ENCODE measurements at places on chromosomes 13 and 19.

DNA sequence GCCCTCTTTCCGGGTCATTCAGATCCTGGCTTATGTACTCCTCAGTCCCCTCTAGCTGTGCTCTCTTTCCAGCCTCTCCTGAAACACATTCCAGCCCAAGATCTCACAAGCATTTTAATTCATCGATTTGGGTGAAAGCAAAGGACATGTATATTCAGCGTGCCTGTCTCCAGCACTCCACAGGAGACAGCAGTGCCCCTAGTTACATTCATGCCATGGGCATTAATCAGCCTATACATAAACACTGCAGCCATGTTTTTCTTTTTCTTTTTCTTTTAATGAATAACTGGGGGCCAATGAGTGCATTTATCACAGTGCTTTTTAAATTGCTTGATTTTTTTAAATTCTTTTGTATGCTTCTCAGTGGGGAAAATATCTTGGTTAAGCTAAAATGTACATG lies 199.1 kb downstream of the DCT start:
- no peak for DNase-seq

- DNase-seq, result peak; percentile 69
Measured at GRCh38 chr19:18007044-18007916, 690 bp upstream of the ARRDC2 start.

GRCh38 chr13:23322353-23323336 lies 110.9 kb downstream of the SACS start:
- DNase-seq, result peak; percentile 41

GRCh38 chr13:45500492-45501174 lies 35.9 kb downstream of the COG3 start:
- no peak for DNase-seq

DNA sequence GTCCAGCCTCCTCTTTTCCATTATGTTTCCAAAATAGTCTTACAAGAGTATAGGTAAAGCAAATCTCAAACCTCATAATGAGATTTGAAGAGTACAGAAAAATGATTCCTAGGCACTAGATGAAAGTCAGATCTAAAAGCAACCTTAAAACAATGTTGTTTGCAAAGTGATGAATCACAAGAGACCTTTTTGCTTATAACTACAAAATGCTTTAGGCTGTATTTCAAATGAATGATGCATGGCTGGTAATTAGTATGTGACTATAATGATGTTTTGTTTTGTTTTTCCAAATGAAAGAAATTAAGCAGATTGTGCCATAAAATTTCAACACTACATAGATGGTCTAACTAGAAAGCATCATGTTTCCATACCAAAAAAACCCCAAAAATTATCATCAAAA lies 272.7 kb downstream of the DIAPH3 start:
- DNase-seq, result no peak

DNA sequence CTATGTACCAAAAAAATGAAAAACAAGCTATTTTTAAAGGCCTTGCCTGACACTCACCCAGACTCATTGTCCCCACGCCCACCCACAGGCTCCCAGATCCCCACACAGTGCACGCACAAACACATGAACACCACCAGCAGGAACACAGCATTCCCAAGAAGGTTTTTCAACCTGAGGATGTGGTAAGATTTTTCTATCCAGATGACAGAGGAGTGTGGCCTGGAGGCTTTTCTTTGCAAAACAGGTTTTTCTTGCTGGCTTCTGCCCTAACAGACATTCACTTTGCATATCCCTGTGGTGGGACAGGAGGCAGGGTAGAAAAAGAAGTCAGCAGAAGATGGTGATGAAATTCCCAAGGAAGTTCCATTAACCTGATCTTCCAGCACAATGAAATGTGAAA lies 97.8 kb downstream of the KLF12 start:
- DNase-seq, result peak; percentile 3

- no peak for DNase-seq
Measured at GRCh38 chr19:748274-748598, 2.7 kb upstream of the MISP start.

GRCh38 chr13:73945871-73946270 lies 188.3 kb downstream of the KLF12 start:
- DNase-seq, result no peak

- no peak for DNase-seq
Measured at GRCh38 chr13:70960841-70961443, 852.7 kb upstream of the KLHL1 start.

- peak; percentile 6 for DNase-seq
Measured at GRCh38 chr13:24693862-24694471, 13.8 kb downstream of the ATP12A start.

GRCh38 chr13:95233026-95233635 lies 68.1 kb downstream of the ABCC4 start:
- DNase-seq, result no peak

GRCh38 chr13:50730496-50731351 lies 112.8 kb downstream of the DLEU7 start:
- DNase-seq, result no peak

- DNase-seq, result no peak
Measured at GRCh38 chr13:28092431-28092830, 7.9 kb downstream of the FLT3 start.

DNA sequence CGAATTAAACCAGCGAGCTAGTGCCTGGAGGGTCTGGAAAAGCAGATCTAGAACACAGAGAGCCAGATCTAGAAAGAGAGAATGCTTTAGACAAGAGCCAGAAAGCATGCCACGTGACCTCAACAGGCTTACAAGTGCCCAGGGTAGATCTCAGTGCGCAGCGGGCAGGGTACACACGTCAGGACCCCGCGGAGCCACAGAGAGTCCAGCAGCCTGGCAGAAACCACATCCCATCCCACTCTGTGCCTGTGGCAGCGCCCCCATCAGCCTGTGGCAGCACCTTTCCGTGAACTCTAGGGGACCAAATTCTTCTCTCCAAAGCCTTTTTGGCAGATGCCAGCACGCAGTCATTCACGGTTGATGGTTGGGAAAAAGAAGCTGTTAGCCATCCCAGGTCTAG lies 5.9 kb downstream of the ARHGEF1 start:
- DNase-seq, result no peak

GRCh38 chr13:52411629-52412028 lies 5.7 kb upstream of the THSD1 start:
- DNase-seq, result no peak

- DNase-seq, result no peak
Measured at GRCh38 chr19:18002347-18002850, 5.6 kb upstream of the ARRDC2 start.

DNA sequence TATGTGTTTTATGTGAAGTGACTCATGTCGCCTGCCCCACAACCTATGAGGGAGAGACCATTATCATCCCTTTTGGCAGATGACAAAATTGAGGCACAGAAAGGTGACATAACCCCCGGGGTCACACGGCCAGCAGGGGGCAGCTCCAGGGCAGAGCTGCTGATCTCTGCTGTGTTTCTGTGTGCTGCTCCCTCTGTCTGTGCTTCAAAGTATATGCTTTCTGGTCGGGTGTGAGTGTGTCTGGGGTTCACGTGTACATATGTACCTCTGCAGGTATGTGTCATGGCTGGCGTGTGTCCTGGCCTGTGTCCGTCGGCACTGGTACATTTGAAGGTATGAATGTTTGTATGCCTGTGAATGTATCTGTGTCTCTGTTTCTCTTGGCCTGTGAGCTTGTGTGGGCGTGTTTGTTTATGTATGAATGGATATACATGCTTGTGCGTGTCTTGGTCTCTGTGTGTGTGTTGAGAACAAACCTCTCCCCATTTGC lies 7.1 kb downstream of the LIPE start:
- DNase-seq, result no peak

- DNase-seq, result no peak
Measured at GRCh38 chr19:6481541-6482342, at the start of gene DENND1C. Gene DENND1C (minus strand): TSS chr19:6481787. CDS start chr19:6481695, 92 bp downstream.

GRCh38 chr13:110485604-110486003 lies 75.9 kb downstream of the RAB20 start:
- DNase-seq, result no peak

GRCh38 chr13:19888799-19889198 lies 25.4 kb upstream of the ZMYM5 start:
- no peak for DNase-seq

DNA sequence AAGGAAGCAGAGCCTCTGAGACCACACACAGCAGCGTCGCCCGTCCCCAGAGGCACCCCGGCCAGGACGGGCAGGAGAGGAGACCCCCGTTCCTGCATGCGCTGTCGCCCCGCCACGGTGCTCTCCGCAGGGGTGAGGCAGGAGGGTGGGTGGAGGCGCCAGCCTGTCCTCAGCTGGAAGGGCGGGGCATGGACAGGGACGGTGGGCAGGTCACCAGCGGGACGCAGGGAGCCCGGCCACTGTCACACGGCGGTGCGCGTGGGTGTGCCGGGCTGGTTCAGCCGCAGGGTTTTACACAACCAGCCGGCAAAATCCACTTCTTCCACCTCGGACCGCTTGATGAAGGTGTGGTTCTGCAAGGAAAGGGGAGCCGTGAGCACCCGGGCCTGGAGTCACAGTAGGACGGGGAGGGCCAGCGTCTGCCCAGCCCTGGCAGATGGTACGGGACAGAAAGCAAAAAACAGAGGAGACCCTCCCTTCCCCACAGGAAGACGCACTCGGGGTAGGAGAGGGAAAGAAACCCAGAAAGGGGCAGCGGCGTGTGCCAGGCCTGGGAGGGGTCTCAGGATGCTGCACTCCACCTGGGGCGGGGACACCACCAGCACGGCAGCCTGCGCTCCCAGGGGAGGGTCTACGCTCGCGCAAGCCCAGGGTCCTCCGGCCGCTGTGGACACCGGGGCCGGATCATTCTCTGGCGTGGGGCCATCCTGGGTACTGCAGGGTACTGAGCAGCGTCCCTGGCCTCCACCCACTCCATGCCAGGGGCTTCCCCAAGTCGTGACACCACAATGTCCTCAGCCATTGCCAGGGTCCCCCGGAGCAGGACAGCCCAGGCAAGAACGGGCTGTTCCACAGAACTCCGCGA lies 23.9 kb upstream of the ZBTB7A start:
- DNase-seq, result no peak

DNA sequence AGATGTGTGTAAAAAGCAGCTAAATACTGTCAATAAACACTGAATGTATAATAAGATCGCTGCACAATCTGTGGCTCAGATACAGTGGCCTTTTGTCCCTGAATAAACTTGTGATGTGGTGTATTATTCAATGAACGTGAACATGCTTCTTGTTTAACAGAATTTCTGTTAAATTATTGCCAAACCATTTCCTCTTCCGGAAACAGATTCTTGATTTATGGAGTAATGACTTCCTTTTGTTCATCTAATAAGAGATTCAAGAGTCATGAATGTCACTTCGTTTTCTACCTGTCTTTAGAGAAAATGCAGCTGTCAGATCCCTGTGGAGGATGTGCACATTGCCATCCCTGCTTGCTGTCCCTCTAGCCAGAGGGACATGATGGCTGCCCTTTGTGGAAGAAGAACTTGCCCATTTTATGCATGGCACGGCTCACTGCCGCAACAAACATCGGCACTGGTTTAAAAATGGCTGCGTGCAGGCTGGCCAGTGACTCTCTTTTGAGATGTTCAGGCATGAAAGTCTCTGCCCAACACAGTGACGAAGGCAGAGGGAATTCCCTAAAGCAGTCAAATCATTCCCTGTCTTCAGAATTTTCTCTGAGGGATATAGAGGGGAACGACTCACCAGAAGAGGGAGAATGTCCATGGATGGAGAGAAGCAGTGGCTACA lies 3.1 kb upstream of the TNFSF13B start:
- no peak for DNase-seq

GRCh38 chr19:29383696-29384095 lies 142.1 kb upstream of the VSTM2B start:
- DNase-seq, result no peak

- DNase-seq, result no peak
Measured at GRCh38 chr13:99357131-99357596, 50.0 kb upstream of the GPR183 start.

DNA sequence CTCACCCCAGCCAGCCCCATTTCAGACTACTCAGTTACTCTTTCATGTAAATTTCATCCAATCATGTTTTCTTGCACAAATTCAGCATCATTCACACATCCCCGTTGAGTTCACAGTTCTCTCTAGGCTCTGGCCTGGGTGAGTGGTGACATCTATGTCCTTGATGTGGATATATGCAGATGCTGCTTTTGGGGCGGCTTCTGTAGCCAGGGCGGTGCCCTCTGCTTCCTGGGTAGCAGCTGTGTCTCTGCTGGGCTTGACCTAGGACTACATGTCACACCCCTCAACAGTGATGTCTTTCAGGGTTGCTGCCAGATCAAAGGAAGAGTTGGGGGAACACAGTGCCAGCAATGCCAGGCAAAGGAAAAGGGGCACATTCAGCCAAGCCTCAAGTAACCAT lies 68.5 kb upstream of the KCTD15 start:
- no peak for DNase-seq

DNA sequence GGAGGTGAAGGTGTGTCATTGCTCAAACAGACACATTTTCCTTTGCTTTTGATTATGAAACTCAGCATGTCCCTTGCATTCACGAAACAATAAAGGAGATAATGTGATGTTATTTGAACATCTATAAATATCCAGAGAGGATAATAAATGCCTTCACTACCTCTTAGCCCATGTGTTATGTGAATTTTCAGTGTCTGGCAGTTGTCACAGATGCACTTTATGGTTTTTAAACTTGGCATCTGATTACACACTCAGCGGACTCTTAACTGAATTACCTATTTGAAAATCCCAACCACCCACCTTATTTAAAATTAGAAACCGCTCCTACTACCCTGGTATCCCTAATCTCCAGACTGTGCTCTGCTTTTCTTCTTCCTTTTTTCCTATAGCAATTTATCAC lies 254.2 kb downstream of the COG6 start:
- no peak for DNase-seq

- no peak for DNase-seq
Measured at GRCh38 chr13:94917824-94918223, 205.5 kb upstream of the SOX21 start.

DNA sequence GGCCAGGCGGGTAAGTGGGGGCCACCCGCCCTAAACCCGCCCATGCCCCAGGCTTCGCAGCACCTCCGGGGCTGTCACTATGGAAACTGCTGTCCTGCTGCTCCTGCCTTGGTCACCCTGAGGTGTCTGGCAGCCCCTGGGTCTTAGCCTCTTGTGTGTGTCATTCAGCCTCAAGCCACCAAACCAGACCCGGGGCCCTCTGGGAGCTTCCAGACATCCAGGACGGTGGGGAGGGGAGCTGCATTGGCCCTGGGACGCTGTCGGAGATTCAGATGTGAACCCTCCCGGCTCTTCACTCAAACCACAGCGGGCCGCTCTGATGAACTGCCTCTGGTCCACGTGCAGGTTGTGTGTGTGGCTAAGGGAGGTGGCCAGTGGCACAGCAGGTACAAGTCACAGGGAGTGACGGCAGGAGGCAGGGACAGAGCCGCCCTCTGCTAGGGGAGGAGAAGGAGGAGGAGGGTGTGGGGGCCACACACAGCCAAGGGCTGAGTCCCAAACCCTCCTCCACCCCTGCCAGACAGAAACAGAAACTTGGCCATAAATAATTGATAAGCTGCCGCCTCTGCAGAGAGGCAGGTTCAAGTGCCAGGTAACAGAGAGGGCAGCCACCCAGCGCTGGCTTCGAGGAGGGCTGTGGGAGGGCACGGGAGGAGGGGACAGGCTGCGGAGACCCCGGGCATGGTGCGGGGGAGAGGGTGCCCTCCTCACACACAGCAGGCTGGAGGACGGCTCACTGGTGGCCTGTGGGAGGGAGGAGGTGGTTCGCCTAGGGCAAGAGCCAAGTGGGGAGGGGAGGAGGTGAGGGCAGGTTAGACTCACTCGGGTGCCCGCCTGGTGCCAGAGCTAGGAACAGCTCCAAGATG lies 8.0 kb downstream of the NANOS3 start:
- peak; percentile 82 for DNase-seq
